ENCODE measurements at places on chromosomes 2 and 18.

GRCh38 chr2:165238295-165238694, 919 bp upstream of the SCN2A start:
- no peak for DNase-seq

GRCh38 chr2:207474863-207475485, 54.8 kb upstream of the CREB1 start:
- no peak for DNase-seq

GRCh38 chr2:215707608-215708007, 271.7 kb upstream of the FN1 start:
- no peak for DNase-seq

GRCh38 chr2:65608466-65608865, 176.1 kb upstream of the SPRED2 start:
- no peak for DNase-seq

DNA sequence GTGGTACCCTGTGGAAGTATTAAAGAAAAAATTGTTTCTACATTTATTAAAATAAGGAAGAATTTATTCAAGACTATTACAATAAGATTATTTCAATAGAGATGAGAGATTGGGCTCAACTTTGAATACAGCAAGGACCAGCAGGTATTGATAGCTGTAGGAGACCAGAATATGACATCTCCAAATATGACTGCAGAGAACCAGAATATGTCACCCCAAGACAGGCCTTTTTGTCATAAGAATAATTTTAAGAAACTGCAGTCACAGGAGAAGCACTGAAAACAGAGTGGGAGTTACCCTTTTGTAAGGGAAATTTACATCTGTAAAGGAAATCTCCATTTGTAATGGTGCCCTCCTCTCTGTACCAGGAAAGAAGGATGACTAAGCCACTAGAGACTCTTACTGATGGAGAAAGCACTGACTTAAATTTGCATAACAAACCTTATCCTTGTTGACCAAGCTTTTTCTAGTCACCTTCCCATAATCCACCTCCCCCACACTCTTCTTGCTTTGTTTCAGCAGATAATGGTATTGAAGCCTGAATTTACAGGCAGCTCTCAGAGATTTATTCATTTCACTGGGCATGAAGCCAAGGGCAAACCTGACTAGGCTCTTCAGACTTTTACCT, 145.1 kb upstream of the RMP24 start:
- DNase-seq = no peak

- DNase-seq = no peak
Measured at GRCh38 chr2:128270672-128271596, 47.7 kb downstream of the HS6ST1 start.

DNA sequence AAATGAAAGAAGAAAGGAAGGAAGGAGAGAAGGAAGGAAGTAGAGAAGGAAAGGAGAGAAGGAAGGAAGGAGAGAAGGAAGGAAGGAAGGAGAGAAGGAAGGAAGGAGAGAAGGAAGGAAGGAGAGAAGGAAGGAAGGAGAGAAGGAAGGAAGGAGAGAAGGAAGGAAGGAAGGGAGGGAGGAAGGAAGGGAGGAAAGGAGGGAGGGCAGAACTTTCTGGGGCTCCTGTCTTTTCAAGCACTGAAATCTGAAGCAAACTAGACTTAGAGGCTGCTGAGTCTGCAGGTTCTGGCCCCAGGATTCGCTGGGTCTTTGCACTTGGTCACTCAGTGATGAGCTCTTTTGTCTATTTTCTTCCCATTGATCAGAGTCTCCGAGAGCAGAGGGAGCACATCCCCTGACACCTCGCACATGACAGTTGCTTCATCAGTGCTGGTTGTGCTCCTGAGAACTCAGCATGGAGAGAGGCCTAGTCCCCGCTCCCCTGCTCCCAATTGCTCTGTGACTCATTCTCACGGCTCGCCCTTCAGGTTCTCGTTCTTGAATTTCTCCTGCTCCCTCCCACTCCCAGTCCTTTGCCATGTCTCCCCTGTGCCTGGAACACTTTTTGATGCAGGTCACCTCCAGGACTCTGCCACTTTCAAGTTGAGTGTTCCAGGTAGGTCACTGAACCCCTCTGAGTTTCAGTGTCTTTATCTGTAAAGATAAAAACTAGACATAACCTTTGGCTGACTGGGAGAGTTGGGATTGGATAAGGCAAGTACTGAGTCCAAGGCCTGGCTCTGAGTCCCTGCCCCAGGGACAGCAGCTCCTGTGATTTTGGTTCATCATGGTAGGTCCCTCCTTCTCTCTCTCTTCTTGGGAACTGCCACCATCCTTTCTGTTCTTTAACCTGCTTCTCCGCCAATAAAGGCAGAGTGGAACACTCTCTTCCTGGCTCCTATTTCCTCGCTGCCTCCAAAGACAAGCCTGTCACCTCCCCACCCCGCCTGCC, 55.2 kb downstream of the TNP1 start:
- DNase-seq = no peak

GRCh38 chr2:241892299-241893137, 23.0 kb downstream of the RTP5 start:
- DNase-seq = no peak

- DNase-seq = no peak
Measured at GRCh38 chr18:23832911-23833310, 143.7 kb downstream of the LAMA3 start.

GRCh38 chr2:123596621-123597020, 428.5 kb upstream of the CNTNAP5 start:
- DNase-seq = no peak

GRCh38 chr18:22914633-22915032, 18.5 kb upstream of the RBBP8 start:
- no peak for DNase-seq

DNA sequence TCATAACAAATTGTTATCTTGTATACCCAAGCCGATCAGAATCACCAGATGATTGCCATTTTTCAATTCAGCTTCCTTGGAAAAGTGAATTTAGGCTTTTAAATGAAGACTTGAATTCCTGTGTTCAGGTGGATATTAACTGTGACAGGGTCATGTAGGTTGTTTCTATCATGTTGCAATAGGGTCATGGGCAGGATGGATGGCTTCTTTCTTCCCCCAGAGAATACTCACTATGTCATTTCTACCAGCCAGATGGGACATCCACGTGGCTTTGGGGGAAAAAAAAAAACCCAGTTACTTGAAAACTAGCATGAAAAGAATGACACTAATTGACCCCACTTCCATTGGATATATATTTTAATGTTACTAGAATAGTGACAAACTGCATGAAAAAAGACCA, 14.6 kb upstream of the DSG2 start:
- no peak for DNase-seq

DNA sequence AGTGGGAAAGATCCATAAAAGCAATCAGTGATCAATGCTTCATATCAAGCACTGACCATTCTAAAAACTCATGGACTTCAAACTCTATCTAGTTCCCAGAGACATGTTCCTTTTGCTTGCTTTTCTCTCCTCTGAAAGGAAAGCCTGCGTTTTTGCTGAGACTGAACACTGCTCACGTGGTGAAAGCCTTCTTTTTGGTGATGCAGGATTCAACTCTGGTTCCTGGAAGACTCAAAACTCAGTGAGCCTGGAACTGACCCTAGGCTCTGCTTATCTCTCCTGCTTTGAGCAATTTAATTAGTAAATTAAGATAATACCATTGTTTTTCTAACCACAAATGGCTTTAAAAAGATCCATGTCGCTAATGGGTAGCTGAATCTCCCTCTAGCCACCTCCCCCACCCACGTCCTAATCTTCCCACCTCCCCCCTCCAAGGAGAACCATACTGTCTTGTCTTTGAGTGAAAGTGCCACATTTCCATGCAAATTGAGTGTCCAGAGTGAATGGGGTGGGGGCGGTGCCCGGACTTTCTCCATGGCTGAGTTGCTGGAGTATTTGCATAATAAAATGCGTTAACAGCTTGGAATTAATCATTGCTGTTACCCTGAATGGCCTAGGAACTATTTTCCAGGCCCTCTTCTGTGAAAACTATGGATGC, 130.5 kb downstream of the BCL11A start:
- DNase-seq = no peak

Measured in activated naive CD8-positive, alpha-beta T cell treated with anti-CD3 and anti-CD28 coated beads for 36 hours (primary cell).